NCI-H1417 treated with DMSO at 0.1 percent for 48 hours (cell line): ENCODE measurements at places on chromosomes 6 and 20.

- DNase-seq = no peak
These were observed 422.7 kb downstream of the TFAP2B start for GRCh38 chr6:51241376-51241775.

- no peak for DNase-seq
These were observed 364.1 kb downstream of the ARHGAP18 start for GRCh38 chr6:129345890-129346289.

DNA sequence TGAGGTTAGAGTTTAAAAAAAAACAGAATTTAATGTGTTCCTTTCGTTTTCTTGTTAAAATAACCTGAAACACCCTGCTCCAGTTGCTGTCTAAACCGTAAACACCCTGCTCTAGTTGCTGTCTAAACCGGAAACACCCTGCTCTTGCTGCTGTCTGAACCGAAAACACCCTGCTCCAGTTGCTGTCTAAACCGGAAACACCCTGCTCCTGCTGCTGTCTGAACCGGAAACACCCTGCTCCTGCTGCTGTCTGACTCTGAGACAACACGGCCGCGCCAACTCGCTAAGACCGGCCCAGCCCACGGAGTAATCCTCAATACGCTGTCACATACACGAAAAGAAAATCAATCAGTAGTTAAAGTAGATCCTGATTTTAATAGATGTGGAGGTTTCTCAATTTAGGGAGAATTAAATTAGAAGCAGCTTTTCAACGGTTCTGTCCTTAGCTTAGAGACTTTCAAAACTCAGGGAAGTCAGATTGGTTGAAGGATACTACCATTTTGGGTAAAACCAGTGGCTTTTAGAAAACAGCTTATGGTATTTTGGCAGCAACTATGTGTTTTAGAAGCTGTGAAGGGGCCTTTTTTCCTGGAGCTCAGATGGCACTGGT, 98.3 kb downstream of the RAMACL start:
- DNase-seq = no peak

DNA sequence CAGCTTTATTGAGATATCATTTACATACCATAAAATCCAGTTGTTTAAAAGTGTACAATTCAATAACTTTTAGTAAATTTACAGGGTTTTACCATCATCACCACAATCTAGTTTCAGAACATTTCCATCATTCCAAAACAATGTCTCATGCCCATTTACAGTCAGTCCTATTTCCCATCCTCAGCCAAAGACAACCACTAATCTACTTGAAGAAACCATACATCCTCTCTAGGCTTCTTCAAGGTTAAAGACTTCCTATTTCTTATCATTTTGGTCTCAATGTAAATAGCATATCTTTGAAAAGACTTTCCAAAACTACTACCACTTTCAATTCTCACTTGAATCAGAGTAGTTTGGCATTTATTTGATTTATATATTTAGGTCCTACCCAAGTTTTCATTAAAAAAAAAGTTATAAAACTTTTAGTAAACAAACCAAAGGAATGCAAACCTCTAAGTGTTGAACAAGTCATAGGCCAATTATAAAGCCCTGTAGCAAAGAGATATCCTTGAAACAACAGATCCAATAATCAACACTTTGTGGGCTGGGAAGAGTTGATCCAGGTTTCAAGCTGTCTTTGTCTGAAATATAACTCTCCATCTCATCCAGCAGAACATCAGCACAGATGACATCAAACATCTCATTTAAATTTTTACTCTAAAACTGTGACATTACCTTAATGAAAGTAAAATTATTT, 211.3 kb upstream of the RUNX2 start:
- DNase-seq = no peak

GRCh38 chr6:33314943-33315792, 1.3 kb upstream of the TAPBP start:
- no peak for DNase-seq

DNA sequence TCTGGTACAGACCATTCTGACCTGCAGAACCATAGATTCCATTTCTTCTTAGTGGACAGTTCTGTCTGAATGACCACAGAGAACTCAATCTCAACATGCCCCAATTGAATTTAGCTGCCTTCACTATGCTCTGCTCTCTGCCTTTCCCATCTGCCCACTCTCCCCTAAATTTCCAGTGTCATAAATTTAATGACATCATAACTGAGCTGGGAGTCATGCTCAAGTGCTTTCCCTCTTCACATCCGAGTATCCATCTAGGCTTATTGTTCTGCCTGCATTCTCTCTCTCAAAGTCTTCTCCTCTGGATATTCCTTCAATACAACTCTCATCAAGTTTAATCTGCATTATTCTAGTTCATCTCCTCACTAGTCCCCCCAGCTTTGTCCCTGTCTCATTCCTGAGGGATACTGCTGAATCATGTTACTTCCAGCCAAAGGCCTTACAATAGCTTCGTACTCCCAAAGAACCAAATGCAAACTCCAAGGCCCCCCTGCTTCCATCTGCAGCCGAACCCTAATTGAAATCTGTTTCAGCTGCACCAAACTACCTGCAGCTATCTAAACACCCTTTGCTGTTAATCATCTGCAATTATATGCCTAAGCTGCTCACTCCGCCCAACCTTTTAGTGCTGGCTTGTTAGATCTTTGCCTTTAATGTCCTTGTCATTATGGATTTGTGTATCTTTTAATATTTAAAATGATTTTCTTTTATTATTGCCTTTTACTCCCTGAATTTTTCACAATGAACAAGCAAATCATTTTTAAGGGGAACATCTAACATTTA, 46.1 kb downstream of the SLC35B3 start:
- DNase-seq = peak; percentile 78

DNA sequence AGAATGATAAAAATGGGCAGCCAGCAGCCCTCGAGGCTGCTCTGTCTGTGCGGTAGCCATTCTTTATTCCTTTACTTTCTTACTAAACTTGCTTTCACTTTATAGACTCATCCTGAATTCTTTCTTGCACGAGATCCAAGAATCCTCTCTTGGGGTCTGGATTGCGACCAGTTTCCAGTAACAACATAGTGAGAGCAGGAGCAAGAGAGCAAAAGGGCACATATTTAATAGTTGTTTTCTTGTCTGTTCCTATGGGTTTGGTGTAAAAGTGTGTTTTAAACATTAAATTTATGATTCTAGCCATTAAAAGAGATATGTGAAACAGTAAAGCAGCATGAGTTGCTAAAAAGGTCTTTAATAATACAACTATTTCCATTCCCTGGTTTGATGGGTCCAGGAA, 78.8 kb upstream of the OPRM1 start:
- DNase-seq = no peak

DNA sequence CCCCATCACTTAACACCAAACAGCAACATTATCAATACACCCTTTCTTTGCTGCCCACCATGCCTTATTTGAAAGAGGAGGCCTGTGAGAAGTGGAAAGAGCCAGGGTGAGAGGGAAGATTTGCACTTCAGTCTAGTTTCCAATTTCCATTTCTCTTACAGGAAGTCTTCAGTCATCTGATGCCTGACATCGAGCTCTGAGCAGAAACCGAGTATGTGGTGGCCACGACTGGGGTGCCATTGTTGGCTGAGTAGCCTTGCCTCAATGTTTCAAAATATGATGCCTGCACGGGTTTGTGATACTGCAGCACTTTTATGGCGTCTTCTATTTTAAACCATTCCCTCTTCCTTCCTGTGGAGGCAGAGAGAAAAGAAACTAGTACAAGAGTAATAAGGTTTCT, 39.8 kb upstream of the SMIM29 start:
- DNase-seq = no peak

- no peak for DNase-seq
These were observed 187.4 kb upstream of the JARID2 start for GRCh38 chr6:15058200-15059061.

- DNase-seq = peak; percentile 19
These were observed 8.5 kb upstream of the FABP7 start for GRCh38 chr6:122770835-122771601.

GRCh38 chr20:38387953-38388352, 41.7 kb downstream of the LBP start:
- no peak for DNase-seq

DNA sequence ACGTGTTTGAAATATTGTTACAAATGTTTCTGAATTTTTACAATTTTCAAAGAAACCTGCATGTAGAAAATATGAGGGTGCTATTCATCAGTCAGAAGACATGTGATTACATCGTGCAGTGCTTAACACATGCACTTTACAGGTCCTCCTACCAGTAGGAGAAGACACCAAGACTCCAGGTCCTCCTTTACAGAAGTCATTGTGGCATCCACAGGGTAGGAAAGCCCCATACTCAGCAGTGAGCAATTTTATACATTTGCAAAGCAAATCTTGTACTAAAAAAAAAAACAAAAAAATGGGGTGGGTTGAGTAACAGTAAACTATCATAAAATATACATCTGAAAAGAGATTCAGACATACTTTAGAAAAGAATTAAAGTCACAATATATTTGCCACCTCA, 14.0 kb downstream of the TPD52L1 start:
- DNase-seq = no peak

DNA sequence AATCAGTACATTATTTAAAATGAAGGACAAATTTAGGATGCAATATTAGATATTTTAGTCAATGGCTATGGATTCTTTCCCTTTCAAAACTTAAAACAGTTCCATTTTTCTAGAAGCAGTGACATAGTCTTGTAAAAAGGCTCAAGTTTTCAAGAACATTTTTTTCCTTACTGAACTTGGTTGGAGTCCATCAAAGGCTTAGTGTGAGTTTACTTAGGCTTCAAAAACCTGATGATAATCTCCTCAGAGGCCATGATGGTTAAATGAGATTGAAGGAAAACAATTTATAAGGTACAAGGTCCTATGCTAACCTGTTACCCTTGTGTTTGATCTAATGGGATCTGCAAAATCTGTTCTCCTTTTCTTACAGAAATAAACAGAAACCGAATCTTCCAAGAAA, 531.8 kb downstream of the UTRN start:
- no peak for DNase-seq
